ENCODE measurements at places on chromosomes 5 and 9.

DNA sequence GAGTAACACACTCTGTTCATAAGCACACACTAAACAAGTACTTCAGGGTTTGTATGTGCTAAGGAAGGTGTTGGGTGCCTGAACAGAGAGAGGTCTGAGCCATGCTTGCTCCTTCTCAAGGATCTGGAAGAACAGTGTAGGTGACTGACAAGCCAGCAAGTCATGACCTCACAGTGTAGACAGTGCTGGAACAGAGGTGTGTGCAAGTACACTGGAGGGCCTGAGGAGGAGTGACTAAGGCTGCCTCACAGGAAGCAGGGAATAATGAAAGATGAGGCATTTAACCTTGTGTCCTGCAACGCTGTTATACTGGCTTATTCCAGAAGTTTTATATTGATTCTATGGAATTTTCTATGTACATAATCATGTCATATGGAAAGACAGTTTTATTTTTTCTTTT, 83.9 kb downstream of the TMEM174 start:
- no peak for DNase-seq

GRCh38 chr5:82376307-82376706, 98.2 kb upstream of the RPS23 start:
- DNase-seq: no peak

DNA sequence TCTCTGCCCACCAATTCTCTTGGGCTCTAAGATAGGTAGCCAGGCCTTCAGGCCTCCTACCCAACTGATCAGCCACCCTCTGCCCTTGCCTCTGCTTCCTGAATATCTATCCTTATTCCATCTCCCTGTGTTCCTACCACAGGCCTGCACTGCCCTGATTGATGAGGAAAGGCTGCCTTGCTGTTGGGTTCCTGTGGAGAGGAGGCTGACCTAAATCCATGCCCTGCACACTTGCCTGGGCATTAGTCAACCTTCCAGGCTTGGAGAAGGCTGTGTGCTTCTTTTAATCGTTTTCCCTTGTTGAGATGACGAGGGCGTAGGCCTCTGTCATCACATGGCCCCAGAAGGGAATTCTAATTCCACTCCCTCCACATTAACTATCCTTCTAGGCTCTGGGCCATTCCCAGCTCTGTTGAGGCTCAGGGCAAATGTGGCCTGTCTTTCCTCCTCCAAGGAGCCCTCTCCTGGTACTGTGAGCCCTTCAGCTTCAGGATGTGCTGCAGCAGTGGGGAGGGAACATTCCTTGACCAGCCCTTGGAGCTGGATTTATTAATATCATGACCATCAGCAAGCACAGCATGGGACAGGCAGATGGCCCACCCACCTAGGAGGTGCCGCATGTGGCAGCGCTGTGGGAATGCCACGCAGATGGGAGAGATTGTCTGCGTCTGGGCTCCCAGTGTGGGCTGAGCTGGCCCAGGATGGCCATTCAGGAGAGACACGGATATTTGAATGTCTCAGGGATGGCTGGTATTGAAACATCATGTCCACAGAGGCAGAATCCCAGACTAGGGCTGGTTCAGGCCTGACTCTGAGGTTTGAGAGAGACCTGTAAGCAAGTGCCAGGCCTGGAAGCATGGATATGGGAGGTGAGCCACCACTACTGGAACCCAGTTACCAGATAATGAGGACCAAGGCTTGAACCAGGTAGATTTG, 40.9 kb downstream of the ANGPTL2 start:
- DNase-seq: no peak

- DNase-seq: no peak
Observed at GRCh38 chr9:105076729-105077128, 148.8 kb upstream of the ABCA1 start.

DNA sequence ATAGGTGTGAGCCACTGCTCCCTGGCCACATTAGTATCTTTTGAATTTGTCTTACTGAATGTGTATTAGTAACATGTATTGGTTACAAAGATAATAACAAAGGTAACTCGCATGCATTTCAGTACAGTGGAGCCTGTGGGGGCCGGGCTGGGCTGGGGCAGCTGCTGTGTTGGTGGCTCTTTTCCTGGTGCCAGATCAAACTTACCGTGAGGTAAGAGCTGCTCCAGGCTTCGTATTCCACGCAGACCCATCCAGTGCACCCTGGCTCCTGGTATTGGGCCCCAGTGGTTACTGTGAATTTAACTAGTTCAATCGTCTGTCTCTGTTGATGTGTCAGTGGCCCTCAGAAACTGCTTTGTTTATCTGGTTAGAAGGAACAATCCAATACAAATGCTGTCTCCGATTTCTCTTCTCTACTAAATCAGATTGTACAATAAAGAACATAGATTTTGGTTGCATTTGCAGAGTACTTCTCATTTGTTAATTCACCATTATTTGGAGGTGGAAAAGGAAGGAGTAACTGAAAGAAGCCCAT, 15.6 kb downstream of the PRRC2B start:
- no peak for DNase-seq

DNA sequence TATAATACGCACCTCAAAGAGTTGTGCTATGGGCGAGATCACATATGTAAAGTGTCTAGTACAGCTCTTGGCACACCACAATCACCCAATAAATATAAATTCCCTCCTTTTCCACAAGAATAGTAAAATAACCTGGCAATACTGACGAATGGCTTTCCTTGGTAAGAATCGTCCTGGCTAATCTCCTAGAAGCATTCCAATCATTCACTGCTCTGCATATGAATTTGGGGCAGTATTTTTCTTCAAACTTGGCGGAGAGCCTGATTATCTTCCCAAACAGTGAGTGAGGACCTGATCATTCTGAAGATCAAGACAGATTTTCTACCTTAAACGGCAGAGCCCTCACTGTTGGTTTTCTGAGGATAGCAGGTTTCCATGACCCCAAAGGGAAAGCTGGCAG, 96.0 kb downstream of the TMEM215 start:
- no peak for DNase-seq

- DNase-seq: no peak
Observed at GRCh38 chr5:179195561-179196404, 135.6 kb downstream of the ZNF354C start.

- no peak for DNase-seq
Observed at GRCh38 chr5:24145806-24146205, 499.0 kb downstream of the CDH10 start.

GRCh38 chr5:114471529-114471928, 109.7 kb downstream of the KCNN2 start:
- DNase-seq: no peak

GRCh38 chr5:36414869-36415282, 113.2 kb upstream of the RANBP3L start:
- peak; percentile 83 for DNase-seq

GRCh38 chr5:144206141-144206540, 35.5 kb downstream of the KCTD16 start:
- no peak for DNase-seq

DNA sequence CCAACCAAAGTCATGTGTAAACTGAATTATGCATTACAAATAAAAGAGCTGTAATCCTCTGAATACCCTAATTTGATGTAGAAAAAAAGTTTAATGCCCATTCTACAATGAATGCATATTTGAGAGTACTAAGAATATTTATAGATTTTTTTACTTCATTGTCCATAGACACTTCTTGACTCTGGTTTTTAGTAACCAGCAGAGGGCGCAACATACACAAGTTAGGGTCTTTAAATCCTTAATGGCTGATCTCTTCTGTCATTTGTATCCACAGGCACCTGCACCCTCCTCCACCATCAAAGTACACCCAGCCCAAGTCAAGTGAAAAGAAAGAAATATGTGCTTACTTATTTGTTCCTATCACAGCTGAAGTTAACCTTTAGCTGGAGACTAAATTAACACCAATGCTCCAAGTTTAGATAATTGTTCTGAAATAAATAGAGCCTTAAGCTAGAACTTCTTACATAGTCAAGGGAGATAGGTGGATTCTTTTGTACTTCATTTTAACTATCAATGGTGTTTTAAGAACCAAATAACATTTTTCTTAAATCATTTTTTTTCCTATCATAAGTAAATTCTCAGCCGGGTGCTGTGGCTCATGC, 524.2 kb upstream of the DAB2 start:
- DNase-seq: peak; percentile 91

DNA sequence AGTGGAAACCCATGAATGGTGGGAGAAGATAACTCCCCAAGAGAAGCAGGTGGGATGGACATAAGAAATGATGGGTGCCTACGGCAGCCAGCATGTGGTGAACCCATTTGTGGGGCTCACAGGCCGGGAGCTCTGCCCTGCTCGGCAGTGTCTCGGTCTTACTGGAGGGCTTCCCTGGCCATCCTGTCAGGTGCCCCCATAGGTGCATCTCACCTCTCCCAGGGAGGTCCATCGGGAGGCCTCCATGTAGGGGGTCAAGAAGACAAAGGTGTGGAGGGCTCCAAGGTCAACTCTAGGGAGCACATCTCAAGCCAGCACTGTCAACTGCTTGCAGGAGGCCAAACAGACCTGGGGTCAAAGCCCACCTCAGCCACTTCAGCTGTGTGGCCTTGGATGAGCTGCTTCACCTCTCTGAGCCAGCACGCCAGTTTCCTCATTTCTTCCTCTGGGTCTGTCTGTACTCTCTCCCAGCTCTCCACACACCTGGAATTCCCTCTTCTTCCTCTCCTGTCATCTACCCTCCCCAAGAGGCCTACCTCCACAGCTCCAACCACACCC, 10.5 kb upstream of the ADGRD2 start:
- DNase-seq: no peak

DNA sequence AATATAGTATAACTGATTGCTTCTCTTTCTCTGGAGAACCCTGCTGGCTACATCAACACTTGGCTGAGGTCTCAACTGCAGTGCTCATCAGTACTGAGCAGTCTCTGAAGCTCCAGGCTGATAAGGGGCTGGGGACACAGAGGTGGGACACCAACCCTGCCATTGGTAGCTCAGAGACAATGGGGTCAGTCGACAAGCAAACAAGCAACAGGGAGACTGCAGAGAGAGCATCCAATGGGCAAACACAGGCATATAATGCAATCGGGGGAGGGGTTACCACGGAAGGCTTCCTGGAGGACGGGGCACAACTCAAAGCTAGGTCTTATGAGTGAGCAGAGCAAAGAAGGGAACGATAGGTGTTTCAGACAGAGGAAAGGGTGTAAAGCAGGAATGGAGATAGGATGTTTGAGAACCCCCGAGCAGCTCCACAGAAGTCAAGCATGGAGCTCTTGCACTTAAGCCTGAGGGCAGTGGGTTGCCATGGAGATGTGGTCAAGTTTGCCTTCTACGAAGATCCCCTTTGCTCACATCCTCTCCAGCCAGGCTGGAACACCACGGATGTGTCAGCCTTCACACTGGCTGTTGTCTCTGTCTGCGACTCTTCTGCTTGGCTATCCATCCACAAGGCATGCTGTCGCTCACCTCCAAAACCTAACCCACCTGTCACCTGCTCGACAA, 21.5 kb upstream of the AKNA start:
- DNase-seq: peak; percentile 26

DNA sequence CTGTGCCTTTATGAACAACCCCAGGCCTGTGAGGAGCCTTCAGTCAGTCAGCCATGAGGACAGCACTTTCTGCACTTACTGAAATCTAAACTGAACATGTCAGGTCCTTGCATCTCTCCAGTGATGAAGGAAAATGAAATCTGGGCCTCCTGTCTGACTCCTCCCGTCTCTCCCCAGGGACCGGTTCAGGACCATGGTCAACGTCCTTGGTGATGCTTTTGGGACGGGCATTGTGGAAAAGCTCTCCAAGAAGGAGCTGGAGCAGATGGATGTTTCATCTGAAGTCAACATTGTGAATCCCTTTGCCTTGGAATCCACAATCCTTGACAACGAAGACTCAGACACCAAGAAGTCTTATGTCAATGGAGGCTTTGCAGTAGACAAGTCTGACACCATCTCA, 77.0 kb upstream of the PLPP6 start:
- no peak for DNase-seq

DNA sequence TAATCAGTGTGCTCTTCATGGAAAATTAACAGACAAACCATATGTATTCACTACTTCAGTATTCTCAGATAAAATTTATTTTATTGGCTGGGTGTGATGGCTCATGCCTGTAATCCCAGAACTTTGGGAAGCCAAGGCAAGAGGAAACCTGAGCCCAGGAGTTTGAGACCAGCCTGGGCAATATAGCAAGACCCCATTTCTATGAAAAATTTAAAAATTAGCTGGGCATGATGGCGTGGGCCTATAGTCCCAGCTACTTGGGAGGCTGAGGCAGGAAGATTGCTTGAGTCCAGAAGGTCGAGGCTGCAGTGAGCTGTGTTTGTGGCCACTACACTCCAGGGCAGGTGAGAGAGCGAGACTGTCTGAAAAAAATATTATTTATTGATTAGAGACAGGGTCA, 23.4 kb upstream of the CREBRF start:
- DNase-seq: no peak

DNA sequence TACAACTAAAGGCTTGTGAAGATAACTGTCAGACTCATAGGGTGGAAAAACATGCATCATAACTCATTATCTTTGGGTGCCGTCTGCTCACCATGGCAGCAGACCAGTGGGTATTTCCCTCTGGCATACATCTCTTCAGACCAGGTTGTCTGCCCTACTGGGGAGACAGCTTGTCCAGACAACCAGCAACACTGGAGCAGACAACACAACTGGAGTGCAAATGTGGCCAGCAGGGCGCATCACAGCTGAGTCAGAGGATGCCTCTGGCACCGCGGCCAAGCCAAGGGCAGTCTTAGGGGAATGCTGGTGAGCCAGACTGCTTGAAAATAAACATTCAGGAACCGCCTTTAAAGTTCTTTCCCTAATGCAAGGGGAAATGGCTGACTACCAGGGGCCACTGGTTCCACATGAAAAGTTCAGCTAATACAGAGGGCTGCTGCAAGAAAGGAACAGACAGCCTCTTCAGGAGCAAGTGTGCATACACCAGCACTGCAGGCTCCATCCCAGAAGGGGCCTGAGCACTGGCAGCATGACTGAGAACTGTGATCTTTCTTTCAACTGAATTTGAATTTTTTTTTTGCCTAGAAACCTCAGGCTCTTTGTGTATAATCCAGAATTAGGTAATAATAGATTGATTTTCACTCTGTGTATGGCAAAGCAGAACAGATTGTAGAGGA, 77.3 kb downstream of the MAMDC2 start:
- DNase-seq: peak; percentile 71

- DNase-seq: no peak
Observed at GRCh38 chr5:128436749-128437188, 101.3 kb downstream of the FBN2 start.

- DNase-seq: no peak
Observed at GRCh38 chr5:170087168-170087817, 18.4 kb upstream of the FOXI1 start.

- peak; percentile 56 for DNase-seq
Observed at GRCh38 chr5:173625673-173626504, 9.4 kb upstream of the BOD1 start.

Measured in hematopoietic multipotent progenitor cell treated with erythropoietin and hydrocortisone succinate and interleukin-3 and kit ligand, for 6 days (in vitro differentiated cells).